Stimulated activated CD8-positive, alpha-beta memory T cell treated with anti-CD3 and anti-CD28 coated beads, Interleukin-4, amount 100 ng/mL, for 1 hour (primary cell): ENCODE measurements at places on chromosomes 5 and 9.

DNA sequence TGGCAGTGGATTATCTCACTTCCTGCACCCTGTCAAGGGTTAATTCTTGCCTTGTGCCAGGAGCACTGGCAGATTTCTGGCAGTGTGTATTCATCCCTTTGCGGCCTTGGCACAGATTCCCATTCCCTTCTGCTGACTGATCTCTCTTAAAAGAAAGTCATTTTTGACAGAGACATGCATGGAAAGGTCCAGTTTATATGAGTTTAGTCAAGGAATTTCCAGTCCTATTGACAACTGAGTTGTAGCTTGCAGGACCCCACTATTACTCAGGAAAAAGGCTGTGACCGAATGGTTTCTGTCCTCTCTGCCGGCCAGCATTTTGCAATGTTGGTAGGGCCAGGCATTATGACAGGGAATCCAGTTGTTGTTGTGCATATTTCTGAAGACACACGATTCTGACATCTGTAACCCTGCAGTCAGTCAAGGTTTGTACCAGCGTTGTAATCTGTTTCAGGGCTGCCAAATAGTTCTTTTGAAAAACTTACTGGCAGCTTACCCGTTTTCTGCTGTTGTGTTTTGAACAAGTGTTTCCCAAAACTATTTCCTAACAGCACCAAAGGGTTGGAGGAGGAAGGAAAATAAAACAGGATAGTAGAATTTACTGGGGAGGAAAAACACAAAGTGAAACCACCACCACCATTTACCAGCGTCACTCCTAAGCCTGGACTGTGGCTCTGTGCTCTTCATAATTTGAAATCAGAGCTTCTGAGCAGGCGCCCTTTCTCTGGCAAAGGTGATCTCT lies 243.4 kb upstream of the KLF4 start:
- DNase-seq = no peak

- no peak for DNase-seq
These were observed 45.6 kb upstream of the TLE4 start for GRCh38 chr9:79526149-79526672.

DNA sequence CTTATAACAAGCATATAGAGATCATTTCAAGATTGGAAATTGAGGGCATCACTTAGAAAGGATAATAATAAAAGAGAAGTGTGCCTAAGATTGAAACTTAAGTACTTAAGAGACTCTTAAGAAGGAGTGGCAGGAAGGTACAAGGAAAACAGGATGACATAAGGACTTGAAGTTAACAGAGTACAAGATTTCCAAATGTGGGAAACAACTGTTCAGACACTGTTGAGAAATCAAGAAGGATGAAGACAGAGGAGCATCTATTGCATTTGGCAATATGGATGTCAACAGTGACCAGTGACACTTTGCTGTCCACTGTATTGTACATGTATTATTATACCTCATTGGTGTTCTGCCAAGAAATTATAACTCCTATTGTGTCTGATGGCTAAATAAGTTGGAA lies 157.8 kb upstream of the PTGER4 start:
- DNase-seq = no peak

GRCh38 chr5:115815006-115815692 lies 1.3 kb downstream of the CDO1 start:
- DNase-seq = no peak

- no peak for DNase-seq
These were observed 323.3 kb upstream of the SLC30A5 start for GRCh38 chr5:68770551-68770950.

GRCh38 chr5:109062664-109063063 lies 315.0 kb downstream of the FER start:
- DNase-seq = no peak

- DNase-seq = no peak
These were observed 665 bp upstream of the BTF3 start for GRCh38 chr5:73497497-73498056.

DNA sequence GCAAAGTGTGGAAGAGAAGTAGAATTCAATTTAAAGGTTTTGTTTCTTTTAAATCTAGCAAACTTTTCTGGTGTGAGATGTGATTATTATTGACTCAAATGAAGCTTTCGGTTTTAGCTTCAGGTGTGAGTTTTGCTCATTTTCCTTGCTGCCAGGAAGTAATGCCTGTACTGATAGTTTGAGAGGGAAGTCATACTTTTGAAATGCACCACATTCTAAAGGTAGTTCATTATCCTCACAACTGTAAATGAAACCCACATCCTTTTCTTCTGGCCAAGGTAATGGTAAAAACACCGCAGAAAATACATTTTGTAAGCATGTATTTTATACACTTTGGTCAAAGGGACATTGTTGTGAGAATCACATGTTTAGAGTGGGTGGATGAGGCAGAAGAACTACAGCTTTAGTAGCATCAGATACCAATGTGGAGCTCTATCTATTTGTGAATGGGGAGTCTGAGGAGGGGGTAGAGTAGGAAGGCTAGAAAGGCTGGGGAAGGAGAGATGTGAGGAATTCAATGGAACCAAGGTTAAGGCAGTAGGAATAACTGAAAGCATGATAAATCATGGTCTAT lies 167.0 kb upstream of the CDKN2B start:
- no peak for DNase-seq

GRCh38 chr9:132588501-132589147 lies 6.2 kb downstream of the BARHL1 start:
- no peak for DNase-seq

DNA sequence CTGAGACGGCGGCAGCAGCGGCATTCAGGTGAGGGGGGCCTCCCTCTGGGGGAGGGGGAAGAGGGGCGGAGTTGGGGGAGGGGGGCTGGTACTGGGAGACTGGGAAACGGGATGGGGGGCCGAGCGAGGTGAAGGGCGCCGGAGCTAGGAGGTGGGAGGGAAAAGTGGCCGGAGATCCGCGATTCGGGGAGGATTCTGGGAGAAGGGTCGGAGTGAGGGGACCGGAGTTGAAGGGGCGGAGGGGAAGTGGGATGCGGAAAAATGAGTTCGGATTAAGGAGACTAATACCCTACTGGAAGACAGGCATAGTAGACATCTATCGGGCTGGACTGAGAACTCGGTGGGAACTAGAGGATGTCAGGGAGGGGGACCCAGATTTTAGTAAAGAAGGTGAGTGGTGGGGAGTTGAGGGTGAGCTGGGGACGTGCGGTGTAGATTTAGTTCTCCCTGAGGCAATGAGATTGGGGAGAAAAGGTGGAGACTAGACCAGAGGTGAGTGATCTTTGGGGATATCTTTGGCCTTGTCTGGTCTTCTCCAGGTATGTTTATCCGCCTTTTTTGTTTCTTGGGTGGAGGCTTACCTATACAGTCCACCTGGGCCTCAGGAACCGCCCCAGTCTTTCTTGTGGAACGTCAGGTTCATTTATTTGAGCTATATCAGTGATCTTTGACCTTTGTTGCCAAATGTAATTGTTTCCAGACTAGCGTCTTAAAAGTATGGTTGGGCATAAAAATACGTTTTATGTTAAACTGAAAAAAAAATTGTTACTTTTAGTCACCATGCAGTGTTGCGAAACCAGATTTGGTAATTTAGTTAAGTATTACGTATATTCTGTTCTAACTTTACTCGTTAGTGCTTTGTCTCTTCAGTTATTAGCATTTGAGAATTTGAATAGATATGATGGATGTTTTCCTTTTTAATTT lies 632 bp downstream of the UBAP1 start:
- DNase-seq = no peak

- no peak for DNase-seq
These were observed 5.4 kb upstream of the DPYSL3 start for GRCh38 chr5:147515269-147515668.

DNA sequence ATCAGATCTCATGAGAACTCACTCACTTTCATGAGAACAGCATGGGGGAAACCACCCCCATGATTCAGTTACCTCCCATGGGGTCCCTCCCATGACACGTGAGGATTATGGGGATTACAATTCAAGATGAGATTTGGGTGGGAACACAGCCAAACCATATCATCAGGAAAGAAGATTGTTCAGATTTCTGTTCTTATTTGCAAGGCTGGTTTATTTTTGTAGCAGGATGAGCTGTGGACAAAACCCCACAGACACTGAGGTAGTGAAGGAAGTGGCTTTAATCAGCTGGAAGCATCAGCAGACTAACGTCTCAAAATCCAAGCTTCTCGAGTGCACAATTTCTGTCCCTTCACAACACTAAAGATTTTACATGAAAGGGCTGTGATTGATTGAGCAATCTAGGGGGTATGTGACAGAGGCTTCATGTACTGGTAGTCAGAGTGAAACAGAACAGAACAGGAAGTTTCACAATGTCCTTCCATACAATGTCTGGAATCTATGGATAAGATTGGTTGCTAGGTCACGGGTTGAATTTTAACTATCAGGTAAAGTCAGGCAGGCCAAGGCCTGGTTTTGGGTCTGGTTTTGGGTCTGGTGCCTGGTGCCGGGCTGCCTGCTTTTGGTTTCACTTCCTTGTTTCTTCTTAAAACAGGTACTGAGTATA lies 91.3 kb upstream of the ZNF366 start:
- no peak for DNase-seq

DNA sequence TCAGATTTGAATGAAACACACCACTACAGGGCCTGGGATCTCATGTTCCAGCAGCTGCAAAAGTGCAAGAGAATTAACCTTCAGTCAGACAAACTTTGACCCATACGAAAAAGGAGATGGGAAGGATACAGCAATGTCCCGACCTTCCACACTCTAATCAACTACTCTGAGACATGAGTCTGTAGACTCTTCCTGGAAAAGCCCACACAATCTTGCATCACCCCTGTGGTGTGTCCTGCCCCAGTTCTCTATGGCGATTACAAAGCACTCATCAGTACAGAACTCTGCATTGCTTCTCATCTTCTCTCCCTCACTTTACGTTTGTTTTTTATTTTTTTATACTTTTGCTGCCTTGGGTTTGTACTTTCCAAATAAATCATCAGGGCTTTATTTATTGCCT lies 241.0 kb upstream of the KIF2A start:
- no peak for DNase-seq

DNA sequence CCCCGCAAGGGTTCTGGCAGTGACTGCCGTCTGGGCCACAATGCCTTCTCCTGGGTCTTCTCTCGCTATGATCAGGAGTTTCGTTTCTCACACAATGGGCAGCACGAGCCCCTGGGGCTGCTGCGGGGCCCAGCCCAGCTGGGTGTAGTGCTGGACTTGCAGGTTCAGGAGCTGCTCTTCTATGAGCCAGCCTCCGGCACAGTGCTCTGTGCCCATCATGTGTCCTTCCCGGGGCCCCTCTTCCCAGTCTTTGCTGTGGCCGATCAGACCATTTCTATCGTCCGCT lies 7.0 kb downstream of the HDHD3 start:
- no peak for DNase-seq

DNA sequence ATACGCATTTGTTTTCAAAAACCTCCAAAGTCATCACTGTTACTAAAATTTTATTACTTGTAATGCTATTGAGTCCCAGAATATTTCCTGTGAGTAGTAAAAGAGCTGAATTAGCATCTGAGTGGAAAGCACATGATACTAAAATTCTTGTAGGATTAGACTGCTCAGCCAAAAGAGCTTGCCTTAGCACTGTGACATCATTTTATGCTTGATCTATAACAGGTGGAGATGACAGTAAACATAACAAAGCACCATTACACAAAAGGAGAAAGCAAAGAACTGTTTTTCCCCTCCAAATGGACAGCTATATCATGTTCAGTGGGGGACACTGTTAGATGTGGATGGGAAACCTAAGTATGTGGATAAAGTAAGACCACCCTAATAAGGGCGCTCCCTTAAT lies 5.8 kb upstream of the JAK2 start:
- no peak for DNase-seq

GRCh38 chr5:177362610-177363507 lies 5.1 kb downstream of the RGS14 start:
- no peak for DNase-seq

GRCh38 chr5:10364186-10364689 lies 10.7 kb downstream of the MARCHF6 start:
- no peak for DNase-seq

GRCh38 chr9:21708856-21709255 lies 93.6 kb upstream of the MTAP start:
- no peak for DNase-seq

- DNase-seq = no peak
These were observed 48.6 kb downstream of the FOXI1 start for GRCh38 chr5:170154297-170154696.

DNA sequence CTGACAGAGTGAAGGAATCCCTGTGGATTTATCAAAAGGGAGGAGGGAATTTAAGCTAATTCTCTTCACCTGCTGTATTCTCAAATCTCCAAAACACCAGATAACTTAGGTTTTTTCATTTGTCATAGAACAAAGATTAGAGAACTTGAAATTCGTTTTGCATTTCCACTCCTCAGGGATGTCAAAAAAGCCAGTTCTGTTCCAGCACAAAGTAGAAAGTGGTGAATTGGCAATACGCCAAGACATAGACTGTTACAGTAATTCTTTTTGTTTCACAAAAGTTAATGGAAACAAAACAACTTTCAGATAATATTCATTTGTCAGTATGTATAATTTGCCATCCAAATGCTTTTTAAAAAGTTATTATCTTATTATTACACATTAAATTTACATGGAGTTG lies 15.0 kb downstream of the S1PR3 start:
- no peak for DNase-seq

DNA sequence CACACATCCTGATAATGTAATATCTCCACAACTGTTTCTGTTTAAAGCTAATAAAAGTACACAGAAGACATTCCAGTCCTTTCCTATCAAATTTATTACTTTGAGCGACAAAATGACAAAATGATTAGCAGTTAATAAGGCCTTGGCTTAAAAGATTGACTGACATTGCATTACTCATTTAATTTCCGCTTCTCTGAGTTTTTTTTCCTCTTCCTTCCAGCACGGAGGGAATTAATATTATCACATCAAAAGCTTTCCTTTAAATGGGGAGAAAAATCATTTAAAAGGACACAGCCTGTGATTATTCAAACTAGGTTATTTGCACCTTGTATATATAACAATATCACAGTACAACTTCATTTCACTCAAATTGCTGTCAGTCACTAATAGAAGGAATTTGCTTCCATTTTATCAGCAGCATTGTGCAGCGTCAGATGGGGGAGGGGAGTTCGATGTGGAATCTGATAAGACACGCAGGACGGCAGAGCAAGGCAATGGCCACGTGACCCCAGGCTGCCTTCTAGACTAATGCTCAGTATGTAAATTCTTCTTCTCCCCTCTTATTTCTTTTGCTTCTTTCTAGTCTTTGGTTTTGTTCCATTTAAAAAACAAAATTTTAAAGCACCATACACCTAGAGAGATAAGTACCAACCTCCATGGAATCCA lies 400.5 kb downstream of the IRX1 start:
- no peak for DNase-seq

GRCh38 chr5:52783226-52783959 lies 4.3 kb upstream of the ITGA1 start:
- DNase-seq = no peak

DNA sequence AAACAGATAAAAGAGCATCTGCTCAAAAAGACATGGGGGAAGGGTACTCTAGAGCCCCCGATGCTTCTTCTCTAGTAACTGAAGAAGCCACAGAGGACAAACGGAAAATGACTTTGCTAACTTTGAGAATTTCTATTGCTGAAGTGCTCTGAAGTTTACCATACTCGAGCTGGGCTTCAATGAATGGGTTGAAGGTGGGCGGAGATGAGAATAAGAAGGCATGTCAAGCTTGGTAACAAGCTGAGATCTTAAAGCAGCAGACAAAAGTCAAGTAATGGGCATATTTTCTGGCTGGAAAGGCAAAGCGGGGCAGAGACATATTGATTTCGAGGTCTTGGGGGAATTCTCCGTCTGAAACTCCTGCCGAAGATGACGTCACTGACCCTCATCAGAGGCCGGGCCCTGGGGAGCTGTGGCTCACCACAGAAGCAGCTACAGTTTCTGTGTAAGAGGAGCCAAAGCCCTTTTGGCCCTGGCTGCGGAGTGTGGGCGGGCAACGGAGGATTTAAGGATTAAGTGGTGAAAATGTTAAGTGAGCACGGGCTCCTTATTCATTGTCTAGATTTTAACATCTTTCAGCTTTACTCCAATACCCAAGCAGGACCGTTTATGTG lies 115.8 kb upstream of the SLIT3 start:
- no peak for DNase-seq
